Endodermal cell (in vitro differentiated cells): ENCODE measurements at places on chromosomes 5 and 9.

DNA sequence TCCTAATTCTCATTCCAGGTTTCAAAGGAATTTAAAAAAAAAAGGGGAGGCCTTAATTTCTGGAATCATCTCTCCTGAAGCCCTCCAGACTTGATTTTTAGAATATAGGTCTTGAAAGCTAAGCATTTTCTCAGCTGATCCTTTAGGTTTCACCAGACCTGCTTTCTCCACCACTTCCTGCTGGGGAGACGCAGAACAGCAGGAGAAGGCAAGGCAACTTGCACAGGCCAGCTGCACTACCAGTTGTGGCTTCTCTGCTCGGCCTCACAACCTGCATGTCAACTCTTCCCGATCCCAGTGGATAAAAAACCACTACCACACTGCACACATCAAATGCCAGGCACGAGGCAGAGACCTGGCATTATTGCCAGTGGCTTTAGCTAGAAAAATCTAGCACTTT lies 119.8 kb downstream of the SIL1 start:
- no peak overlapping the region for H3K4me3 ChIP-seq
- DNase-seq: no peak
- H3K4me1 ChIP-seq: no peaks in the 10 kb centered on the region
- H3K27me3 ChIP-seq: no peaks in the 10 kb centered on the region
- H3K27ac ChIP-seq: no peak overlapping the region

- peaks cover 35% of the 10 kb centered on the region for H3K36me3 ChIP-seq
- H3K27me3 ChIP-seq: no peaks in the 10 kb centered on the region
- no peak for DNase-seq
- H3K4me3 ChIP-seq: no peak overlapping the region
- no peak overlapping the region for H3K27ac ChIP-seq
Measured at GRCh38 chr5:118832974-118833373, 155.4 kb downstream of the DTWD2 start.

- no peak overlapping the region for H3K27ac ChIP-seq
- no peak overlapping the region for H3K4me3 ChIP-seq
- H3K36me3 ChIP-seq: no peaks in the 10 kb centered on the region
- H3K27me3 ChIP-seq: no peaks in the 10 kb centered on the region
- H3K4me1 ChIP-seq: no peaks in the 10 kb centered on the region
- DNase-seq: no peak
Measured at GRCh38 chr5:85109616-85110015, 724.9 kb upstream of the EDIL3 start.

DNA sequence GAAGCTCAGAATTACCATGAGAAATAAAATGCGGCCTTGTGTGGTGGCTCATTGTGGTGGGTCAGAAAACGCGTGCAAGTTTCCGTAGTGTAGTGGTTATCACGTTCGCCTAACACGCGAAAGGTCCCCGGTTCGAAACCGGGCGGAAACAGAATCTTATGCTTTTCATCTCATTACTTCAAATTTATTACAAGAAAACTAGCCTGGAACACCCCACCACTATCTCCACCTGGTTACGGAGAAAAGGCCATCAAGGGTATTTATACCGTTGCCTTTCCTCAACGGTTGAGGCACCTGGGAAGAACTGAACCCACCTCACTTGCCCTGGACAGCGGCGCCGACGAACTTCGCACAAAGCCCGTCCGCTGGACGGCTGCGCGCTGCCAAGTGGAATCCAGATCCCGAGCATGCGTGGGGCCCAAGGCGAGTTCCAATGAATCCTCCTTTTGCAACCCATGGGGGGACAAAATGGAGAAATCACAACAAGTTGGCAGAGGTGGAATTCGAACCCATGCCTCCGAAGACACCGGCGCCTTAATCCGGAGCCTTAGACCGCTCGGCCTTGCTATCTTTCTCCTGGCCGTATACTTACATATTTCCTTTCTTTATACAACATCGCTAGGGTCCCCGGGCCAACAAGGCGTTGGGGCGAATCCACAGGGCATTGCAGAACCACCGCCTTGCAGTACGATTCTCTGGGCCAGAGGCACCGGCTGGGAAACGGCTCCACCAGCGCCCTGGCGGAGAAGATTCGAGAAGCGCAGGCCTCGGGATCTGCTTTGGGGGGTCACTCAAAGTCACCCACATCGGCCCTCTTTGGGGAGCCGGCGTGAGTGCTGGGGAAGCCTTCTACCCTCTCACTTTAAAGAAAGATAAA lies 16.9 kb downstream of the OR2V2 start:
- no peaks in the 10 kb centered on the region for H3K4me1 ChIP-seq
- no peaks in the 10 kb centered on the region for H3K36me3 ChIP-seq
- peaks cover 24% of the 10 kb centered on the region for H3K27me3 ChIP-seq
- peak; percentile 60 for DNase-seq

- H3K4me3 ChIP-seq: no peak overlapping the region
- H3K4me1 ChIP-seq: no peaks in the 10 kb centered on the region
- H3K27me3 ChIP-seq: no peaks in the 10 kb centered on the region
- H3K27ac ChIP-seq: no peak overlapping the region
- DNase-seq: no peak
- no peaks in the 10 kb centered on the region for H3K36me3 ChIP-seq
Measured at GRCh38 chr5:35819668-35820067, 37.0 kb upstream of the IL7R start.

GRCh38 chr5:151743530-151743929 lies 14.9 kb downstream of the ATOX1 start:
- peaks cover 20% of the 10 kb centered on the region for H3K36me3 ChIP-seq
- H3K4me1 ChIP-seq: peaks cover 11% of the 10 kb centered on the region
- H3K27me3 ChIP-seq: no peaks in the 10 kb centered on the region
- no peak overlapping the region for H3K4me3 ChIP-seq
- DNase-seq: no peak

GRCh38 chr5:119743927-119744326 lies 114.6 kb downstream of the FAM170A start:
- H3K27me3 ChIP-seq: no peaks in the 10 kb centered on the region
- H3K4me1 ChIP-seq: no peaks in the 10 kb centered on the region
- no peaks in the 10 kb centered on the region for H3K36me3 ChIP-seq

GRCh38 chr5:78627766-78628165 lies 20.8 kb downstream of the LHFPL2 start:
- no peak overlapping the region for H3K4me3 ChIP-seq
- H3K4me1 ChIP-seq: peaks cover 48% of the 10 kb centered on the region
- no peak overlapping the region for H3K27ac ChIP-seq

GRCh38 chr9:133528876-133529241 lies 4.1 kb upstream of the MYMK start:
- H3K36me3 ChIP-seq: no peaks in the 10 kb centered on the region
- peaks cover 7% of the 10 kb centered on the region for H3K27me3 ChIP-seq
- no peak overlapping the region for H3K27ac ChIP-seq
- H3K4me1 ChIP-seq: peaks cover 13% of the 10 kb centered on the region
- no peak overlapping the region for H3K4me3 ChIP-seq

- DNase-seq: no peak
- H3K4me3 ChIP-seq: peak overlapping the region; percentile 100
- H3K27ac ChIP-seq: peak overlapping the region; percentile 99
- H3K36me3 ChIP-seq: peaks cover 31% of the 10 kb centered on the region
- H3K27me3 ChIP-seq: no peaks in the 10 kb centered on the region
Measured at GRCh38 chr9:34047864-34048726, 592 bp downstream of the UBAP2 start.

DNA sequence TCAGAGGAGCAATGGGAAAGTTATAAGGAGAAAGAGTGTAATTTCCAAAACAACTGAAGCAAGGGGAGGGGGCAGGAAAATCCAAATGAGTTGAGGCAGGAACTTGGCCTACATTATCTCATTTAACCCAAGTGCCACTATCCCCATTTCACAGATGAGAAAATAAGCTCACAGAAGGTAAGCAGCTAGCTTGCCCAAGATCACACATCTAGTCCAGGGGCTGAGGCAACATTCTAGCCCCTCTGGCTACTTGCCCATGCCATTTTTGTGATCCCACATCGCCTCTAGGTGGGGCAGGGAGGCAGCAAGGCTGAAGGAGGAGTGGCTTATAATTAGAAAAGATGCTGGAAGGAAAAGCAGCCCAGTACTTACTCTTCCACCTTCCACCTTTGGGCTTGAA lies 2.6 kb upstream of the PSIP1 start:
- no peak overlapping the region for H3K27ac ChIP-seq
- DNase-seq: peak; percentile 88
- peaks cover 7% of the 10 kb centered on the region for H3K4me1 ChIP-seq
- peaks cover 9% of the 10 kb centered on the region for H3K36me3 ChIP-seq

- peaks cover 16% of the 10 kb centered on the region for H3K4me1 ChIP-seq
- H3K27ac ChIP-seq: no peak overlapping the region
- no peaks in the 10 kb centered on the region for H3K27me3 ChIP-seq
- no peaks in the 10 kb centered on the region for H3K36me3 ChIP-seq
- no peak overlapping the region for H3K4me3 ChIP-seq
Measured at GRCh38 chr5:83096660-83097339, 19.5 kb downstream of the XRCC4 start.

- no peak overlapping the region for H3K27ac ChIP-seq
- peaks cover 4% of the 10 kb centered on the region for H3K4me1 ChIP-seq
- DNase-seq: no peak
- no peak overlapping the region for H3K4me3 ChIP-seq
- H3K27me3 ChIP-seq: no peaks in the 10 kb centered on the region
- H3K36me3 ChIP-seq: peaks cover 38% of the 10 kb centered on the region
Measured at GRCh38 chr9:97440160-97440559, 28.3 kb downstream of the TDRD7 start.

- H3K4me3 ChIP-seq: no peak overlapping the region
- no peaks in the 10 kb centered on the region for H3K36me3 ChIP-seq
- H3K27me3 ChIP-seq: no peaks in the 10 kb centered on the region
- H3K27ac ChIP-seq: no peak overlapping the region
Measured at GRCh38 chr5:157860898-157861890, 2.2 kb upstream of the CLINT1 start.

GRCh38 chr5:108529381-108529780 lies 147.5 kb upstream of the FBXL17 start:
- H3K4me3 ChIP-seq: no peak overlapping the region
- no peak for DNase-seq
- H3K36me3 ChIP-seq: no peaks in the 10 kb centered on the region
- no peaks in the 10 kb centered on the region for H3K4me1 ChIP-seq

DNA sequence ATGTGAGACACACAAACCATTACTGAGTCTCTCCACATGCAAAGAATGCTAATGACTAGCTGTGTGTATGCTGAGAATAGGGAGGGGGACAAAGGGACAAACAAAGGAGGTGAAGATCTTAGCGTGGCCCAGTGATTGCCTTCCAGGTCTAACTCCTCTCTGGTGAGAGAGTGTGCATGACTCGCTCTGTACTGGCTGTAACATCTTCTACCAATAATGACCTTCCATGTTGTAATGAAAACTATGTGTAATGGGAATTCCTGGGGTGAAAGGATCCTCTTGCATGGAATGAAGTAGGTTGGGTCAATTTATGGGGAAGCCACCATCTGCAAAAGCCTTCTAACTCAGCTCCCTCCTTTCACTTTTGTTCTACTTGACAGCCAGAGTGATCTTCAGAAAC lies 24.4 kb upstream of the GPR151 start:
- peaks cover under 1% of the 10 kb centered on the region for H3K4me1 ChIP-seq
- no peaks in the 10 kb centered on the region for H3K27me3 ChIP-seq
- H3K27ac ChIP-seq: no peak overlapping the region
- no peak for DNase-seq
- no peaks in the 10 kb centered on the region for H3K36me3 ChIP-seq

GRCh38 chr9:65426231-65426630 lies 141.2 kb upstream of the FOXD4L5 start:
- DNase-seq: no peak
- H3K4me1 ChIP-seq: no peaks in the 10 kb centered on the region
- no peaks in the 10 kb centered on the region for H3K27me3 ChIP-seq
- no peak overlapping the region for H3K27ac ChIP-seq
- no peaks in the 10 kb centered on the region for H3K36me3 ChIP-seq

- peak overlapping the region; percentile 3 for H3K4me3 ChIP-seq
- DNase-seq: no peak
- no peak overlapping the region for H3K27ac ChIP-seq
- H3K27me3 ChIP-seq: no peaks in the 10 kb centered on the region
- H3K4me1 ChIP-seq: peaks cover 8% of the 10 kb centered on the region
Measured at GRCh38 chr5:74725331-74725730, 40.3 kb downstream of the HEXB start.
